ENCODE measurements at places on chromosomes 2 and 18.

GRCh38 chr18:74598350-74599001 is 806 bp downstream of the ZNF407 start:
- peak; percentile 63 for DNase-seq

- DNase-seq, result no peak
Observed at GRCh38 chr2:188529710-188530109, 238.0 kb downstream of the GULP1 start.

DNA sequence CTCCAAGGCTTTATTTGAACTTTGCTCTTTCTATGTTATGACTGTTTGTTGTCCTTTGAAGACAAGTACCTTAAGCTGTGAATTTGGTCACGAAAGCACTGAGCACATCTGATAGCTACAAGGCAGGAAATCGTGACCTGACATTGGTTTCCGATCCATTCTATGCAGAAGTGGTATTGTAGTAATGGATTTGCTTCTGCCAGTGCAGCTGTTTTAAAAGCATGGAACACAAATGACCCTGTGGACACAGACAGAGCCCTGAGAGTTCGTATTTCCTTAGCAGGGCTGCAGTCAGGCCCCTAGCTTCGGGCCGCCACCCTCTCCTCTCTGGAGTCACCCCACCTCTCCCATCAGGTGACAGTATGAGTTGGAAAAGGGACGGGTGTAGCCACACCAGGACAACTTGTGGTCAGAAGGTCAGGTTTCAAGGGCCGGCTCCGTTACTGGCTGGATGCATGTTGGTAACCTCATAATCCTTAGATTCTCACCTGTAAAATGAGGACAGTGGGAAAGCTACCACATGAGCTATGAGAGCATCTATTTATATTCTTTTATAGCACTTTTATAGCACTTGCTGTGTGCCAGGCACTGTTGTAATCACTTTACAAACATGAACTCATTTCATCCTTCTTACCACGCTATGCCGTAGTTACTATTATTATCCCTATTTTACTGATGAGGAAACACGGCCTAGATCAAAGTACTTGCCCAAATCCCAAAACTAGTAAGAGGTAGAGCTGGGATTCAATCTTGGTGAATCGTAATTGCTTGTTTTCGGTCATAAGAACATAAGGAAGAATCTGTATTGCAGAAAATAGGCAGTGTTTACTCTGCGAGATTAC is 70.2 kb downstream of the SPATS2L start:
- DNase-seq, result no peak

DNA sequence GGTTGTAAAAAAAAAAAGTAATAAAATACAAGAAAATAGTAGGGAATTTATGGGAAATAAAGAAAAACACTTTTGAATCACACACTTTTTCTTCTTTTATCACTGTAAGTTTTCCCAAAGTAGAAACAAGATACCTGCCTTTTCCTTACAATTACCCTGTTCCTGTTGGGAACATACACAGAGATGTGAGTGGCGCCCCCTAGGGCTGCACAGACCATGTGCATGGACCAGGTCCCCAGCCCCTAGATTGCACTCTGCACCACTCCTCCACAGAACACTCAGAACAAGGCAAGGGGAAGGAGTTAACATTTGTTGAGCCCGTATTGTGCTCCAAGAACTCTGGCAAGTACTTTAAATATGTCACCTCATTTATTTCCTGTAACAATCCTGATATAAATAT is 118.7 kb upstream of the NRP2 start:
- DNase-seq, result peak; percentile 1

Data from SHP77 (cell line).